ENCODE measurements at places on chromosomes 12 and 14.

GRCh38 chr12:28268608-28269229, 78.5 kb downstream of the CCDC91 start:
- DNase-seq = no peak

- DNase-seq = no peak
Measured at GRCh38 chr12:62679608-62680007, 213.0 kb downstream of the MON2 start.

DNA sequence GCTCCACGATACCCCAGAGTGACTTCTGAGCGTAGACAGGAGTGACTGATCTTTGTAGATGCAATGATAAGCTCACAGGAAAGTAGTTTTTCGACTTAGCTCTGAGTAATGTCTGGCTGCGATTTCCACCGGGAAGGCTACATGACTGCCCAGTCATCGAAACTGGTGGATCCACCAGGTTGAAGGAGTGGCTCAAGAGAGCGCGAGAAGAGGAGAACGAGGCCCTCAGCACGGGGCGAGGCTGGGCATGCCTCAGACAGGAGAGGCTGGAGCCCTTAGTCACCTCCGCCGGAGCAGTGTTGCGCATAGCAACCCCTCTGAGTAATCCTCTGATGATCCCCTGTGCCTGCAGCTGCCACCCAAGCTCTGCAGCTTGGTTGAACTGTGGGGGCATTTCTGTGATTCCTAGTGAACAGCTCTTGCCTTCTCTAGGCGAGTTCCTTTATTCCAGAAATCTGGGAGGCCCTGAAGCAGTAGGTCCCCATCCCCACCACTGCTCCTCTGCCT, 25.6 kb downstream of the ELK3 start:
- DNase-seq = no peak

GRCh38 chr14:94673071-94673470, 60.9 kb downstream of the SERPINA3 start:
- no peak for DNase-seq

GRCh38 chr14:39006721-39007410, 96.2 kb downstream of the SEC23A start:
- DNase-seq = no peak

- no peak for DNase-seq
Measured at GRCh38 chr12:101181776-101182175, 28.3 kb downstream of the SLC5A8 start.

DNA sequence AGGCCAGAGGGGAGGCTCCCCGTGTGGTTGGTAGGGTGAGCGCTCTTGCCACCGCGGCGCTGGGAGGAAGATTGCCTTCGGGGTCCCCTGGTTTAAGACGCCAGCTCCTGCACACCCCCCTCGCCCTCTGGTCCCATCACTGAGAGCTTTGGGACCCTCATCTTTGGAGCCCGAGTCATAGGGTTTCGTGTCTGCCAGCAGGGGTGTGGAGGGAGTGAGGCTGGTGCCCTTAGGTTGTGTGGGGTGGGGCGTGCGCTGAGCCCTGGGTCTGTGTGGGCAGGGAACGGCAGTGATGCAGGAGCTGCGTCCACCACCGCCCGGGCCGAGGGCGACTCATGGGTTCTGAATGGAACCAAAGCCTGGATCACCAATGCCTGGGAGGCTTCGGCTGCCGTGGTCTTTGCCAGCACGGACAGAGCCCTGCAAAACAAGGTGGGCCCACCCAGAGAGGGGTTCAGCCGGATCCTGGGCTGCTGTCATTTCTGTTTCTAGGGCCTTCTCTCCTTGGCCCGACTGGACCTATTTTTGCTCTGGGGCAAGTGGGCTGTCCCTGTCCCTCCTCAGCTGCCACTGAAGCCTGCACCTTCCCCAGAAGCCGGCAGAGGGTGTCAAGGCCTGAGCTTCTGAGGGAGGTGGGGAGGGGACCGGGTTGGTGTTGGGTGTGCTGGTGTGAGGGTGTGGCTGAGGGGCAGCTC, 12.1 kb downstream of the ACADS start:
- DNase-seq = no peak

DNA sequence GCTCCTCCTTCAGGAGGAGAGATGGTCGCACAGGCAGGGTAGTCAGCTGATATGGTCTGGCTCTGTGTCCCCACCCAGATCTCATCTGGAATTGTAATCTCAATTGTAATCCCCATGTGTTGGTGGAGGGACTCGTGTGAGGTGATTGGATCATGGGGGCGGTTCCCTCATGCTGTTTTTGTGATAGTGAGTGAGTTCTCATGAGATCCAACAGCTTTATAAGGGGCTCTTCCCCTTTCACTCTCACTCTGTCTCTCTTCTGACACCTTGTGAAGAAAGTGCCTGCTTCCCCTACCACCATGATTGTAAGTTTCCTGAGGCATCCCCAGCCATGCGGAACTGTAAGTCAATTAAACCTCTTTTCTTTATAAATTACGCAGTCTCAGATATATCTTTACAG, 218.9 kb upstream of the TMTC1 start:
- DNase-seq = no peak
